H1 (cell line): ENCODE measurements at places on chromosomes 2 and 18. TPM values are rescaled to one million over a fixed set of nuclear protein-coding genes. Genes with fewer than 3 reads are reported as not detected.

- DNase-seq, result no peak
- H3K4me1 ChIP-seq, result peaks cover 5% of the 10 kb centered on the region
- H3K4me3 ChIP-seq, result no peak overlapping the region
Observed at GRCh38 chr18:62976227-62976626, 260.9 kb downstream of the PHLPP1 start.

GRCh38 chr2:223789423-223789822 lies 48.0 kb downstream of the AP1S3 start:
- H3K36me3 ChIP-seq, result no peaks in the 10 kb centered on the region
- no peaks in the 10 kb centered on the region for H3K4me1 ChIP-seq
- H3K27ac ChIP-seq, result no peak overlapping the region
- H3K4me3 ChIP-seq, result no peak overlapping the region
- DNase-seq, result no peak
- H3K27me3 ChIP-seq, result no peaks in the 10 kb centered on the region

DNA sequence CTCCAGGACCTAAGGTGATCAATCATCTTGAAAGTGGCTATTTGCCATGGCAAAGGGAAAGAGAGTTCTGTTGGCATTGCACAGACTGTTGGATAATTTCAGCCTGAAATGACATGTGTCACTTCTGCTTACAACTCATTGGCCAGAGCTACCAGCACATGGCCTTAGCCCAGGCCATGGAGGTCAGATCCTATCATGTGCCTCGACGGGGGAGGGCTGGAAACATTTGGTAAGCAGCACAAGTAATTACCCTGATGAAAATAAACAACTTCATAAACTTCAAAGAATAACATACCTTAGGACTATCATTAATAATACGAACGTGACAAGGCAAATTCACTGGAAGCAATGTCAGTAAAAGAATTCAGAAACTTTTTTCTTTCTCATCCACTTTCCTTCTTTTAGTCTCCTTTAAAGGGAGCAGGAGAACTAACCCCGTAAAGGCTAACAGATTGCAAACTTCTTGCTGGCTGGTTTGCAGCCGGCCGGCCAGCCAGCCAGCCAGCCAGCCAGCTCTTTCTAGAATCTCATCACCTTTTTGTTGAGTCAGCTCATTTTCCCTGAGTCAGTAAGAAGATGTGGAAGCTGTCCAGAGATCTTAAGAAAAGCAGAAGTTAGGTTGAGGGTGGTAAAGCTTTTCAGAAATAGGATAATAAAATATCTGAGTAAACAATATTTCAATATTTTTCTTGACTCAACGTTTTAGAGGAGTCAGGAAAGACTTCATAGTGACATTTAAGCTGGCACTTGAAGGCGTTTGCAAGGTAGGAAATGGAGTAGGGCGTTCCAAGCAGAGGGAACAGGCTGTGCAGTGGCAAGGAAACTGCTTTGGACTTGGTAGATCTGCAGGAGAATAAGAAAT lies 31.9 kb downstream of the CNRIP1 start:
- H3K4me3 ChIP-seq, result no peak overlapping the region
- H3K27me3 ChIP-seq, result no peaks in the 10 kb centered on the region
- no peaks in the 10 kb centered on the region for H3K36me3 ChIP-seq

Gene CPO
- total RNA-seq, result 1.3 and 1.9 TPM in 2 replicates
